ENCODE measurements at places on chromosomes 6 and 20.

DNA sequence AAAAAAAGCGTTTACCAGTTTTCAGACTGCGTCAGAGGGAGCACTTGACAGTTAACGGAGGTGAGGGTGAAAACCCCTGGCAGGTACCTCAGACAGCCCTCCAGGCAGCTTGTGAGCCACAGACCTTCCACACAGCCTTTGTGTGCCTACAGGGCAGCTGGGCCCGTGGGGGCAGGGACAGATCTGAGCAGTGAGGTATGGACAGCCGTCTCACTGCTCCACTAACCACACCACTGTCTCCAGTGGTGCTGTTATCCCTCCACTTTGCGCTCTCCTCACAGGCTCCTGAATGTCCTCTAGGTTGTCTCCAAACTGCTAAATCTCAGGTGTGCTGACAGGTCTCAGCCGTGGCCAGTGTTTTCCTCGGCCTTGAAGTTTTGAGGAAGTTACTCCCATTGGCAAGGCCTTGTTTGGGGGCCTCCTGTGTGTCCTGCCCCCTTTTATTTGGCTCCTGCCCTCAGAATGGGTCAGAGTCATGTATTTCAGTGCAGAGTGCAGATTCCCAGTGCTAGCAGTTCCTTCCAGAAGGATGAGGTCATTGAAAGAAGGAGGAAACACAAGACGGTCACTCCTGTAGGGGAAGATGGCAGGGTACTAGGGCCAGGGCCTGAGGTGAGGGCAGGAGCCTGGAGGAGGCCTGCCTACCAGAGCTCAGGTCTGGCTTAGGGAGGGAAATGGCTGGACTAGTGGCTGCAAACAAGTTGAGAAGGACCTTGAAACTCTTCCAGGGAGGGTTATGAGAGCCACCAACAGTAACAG lies 11.8 kb downstream of the GFRA4 start:
- no peak for DNase-seq

- no peak for DNase-seq
Measured at GRCh38 chr6:144339859-144340452, 54.8 kb downstream of the UTRN start.

DNA sequence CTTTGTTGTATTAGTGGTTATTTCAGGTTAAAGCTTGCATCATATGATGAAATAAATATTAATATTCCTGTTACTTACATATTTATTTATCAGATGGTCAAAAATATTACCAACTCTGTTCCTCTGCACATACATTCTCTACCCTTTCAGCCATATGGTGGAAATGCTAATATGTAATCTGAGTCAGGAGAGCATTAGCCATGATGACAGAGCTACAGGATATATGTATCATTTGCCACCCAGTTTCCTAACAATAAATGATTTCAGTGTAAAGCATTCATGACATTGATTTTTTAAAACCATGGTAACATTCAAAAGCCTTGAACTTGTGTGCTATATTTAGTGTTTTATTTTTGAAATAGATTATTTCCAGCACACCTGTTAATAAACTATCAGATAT lies 16.6 kb downstream of the POPDC3 start:
- DNase-seq, result no peak

DNA sequence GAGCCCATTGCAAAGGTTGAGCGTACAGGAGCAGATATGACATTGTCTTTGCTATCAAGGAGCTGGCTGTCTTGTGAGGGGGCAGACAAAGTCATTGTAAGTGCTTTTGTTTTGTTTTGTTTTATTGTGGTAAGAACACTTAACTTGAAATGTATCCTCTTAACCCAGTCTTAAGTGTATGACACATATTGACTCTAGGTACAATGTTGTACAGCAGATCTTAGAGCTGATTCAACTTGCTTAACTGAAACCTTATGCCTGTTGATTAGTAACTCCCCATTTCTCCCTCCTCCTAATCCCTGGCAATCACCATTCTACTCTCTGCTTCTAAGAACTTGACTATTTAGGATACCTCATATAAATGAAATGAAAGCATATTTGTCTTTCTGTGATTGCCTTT lies 429.0 kb downstream of the BMP2 start:
- no peak for DNase-seq

- DNase-seq, result no peak
Measured at GRCh38 chr20:57450419-57450818, 59.2 kb downstream of the RBM38 start.

- no peak for DNase-seq
Measured at GRCh38 chr6:4488389-4488788, 287.8 kb upstream of the CDYL start.

- DNase-seq, result no peak
Measured at GRCh38 chr6:24919056-24919892, 16.5 kb downstream of the RIPOR2 start.

GRCh38 chr20:17024513-17025119 lies 202.2 kb upstream of the PCSK2 start:
- no peak for DNase-seq

GRCh38 chr6:167760979-167761793 lies 65.5 kb upstream of the AFDN start:
- DNase-seq, result no peak

GRCh38 chr20:23114448-23115082 lies 28.4 kb upstream of the CD93 start:
- DNase-seq, result no peak

DNA sequence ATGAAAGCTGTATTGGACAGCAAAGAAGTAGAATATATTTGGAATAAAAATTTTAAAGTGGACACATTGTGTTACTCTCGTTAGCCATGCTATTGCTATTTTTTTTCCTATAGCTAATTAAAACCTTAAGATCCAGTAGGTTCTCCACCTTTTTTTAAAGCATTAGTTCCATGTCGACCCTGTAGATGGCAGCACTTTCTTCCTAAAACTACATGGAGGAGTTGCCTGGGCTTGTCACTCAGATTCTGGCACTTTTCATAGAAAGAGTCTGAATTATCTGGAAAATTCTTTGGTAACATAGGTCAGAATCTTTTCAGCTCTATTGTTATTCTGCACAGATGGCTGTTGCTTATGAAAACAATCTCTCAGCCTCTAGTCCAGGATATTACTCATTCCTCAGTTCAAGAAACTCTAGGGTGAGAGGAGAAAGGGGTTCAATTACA lies 42.0 kb upstream of the ESR1 start:
- peak; percentile 43 for DNase-seq

DNA sequence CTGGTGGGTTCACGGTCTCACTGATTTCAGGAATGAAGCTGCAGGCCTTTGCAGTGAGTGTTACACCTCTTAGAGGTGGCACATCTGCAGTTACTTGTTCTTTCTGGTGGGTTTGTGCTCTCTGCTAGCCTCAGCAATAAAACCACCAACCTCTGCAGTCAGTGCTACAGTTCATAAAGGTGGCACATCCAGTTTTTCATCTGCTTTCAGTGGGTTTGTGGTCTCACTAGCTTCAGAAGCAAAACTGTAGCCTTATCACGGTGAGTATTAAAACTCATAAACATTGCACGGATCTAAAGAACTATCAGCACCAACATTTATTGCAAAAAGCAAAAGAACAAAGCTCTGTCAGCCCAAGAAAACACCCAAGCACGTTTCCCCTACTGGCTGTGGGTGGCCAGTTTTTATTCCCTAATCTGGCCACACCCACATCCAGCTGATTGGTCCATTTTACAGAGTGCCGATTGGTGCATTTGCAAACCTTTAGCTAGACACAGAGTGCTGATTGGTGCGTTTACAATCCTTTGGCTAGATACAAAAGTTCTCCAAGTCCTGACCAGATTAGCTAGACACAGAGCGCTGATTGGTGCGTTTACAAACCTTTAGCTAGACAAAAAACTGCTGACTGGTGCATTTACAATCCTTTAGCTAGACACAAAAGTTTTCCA lies 3.4 kb upstream of the TMEM14C start:
- DNase-seq, result peak; percentile 56

GRCh38 chr6:1657771-1658165 lies 48.1 kb downstream of the FOXC1 start:
- DNase-seq, result no peak

GRCh38 chr6:44837741-44838140 lies 450.2 kb downstream of the CDC5L start:
- DNase-seq, result no peak

All from stimulated activated CD8-positive, alpha-beta memory T cell treated with anti-CD3 and anti-CD28 coated beads, Interleukin-4, amount 100 ng/mL, for 48 hours (primary cell).